ENCODE measurements at places on chromosomes 11 and 22.

DNA sequence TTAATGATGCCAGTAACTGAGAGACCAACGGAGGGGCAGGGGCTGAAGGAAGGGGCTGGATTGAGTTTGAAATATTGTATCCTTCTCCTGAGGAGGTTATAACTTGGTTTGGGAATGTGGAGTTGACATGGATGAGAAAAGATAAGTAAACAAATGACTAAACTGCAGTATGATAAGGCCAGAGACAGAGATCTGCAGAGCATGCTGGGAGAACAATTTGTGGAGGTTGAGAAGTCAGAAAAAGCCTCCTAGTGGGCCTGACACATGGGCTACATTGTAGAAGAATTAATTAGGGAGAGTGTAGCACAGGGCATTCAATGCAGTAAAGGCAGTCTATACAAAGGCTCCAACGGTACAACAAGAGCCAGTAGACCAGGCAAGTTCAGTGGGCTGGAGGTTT is 55.9 kb downstream of the SPON1 start:
- DNase-seq = no peak

- DNase-seq = no peak
Observed at GRCh38 chr11:116731097-116731761, 41.6 kb downstream of the BUD13 start.

GRCh38 chr11:33926671-33927552 is 35.0 kb upstream of the LMO2 start:
- no peak for DNase-seq

DNA sequence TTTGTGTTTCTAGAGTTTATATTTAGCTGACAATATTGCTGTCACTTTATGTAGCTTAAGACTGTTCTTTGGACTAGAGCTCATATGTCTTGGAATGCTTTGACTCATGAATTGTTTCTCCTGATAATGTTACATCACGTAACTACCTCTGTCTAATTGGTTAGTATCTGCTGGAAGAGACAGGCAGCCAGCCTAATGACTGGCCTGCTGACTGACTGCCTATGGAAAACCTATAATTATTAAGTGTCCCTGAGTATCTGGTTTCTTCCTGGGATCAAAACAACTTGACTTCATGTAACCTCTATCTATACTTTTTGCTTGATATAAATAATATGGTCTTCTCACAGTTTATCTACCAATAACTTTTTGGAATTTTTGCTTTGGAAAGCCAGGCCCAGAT is 9.4 kb downstream of the SOX6 start:
- DNase-seq = no peak

- DNase-seq = no peak
Observed at GRCh38 chr11:61880031-61880430, 11.3 kb downstream of the FADS3 start.

- DNase-seq = no peak
Observed at GRCh38 chr11:12684315-12684714, 10.1 kb downstream of the TEAD1 start.

DNA sequence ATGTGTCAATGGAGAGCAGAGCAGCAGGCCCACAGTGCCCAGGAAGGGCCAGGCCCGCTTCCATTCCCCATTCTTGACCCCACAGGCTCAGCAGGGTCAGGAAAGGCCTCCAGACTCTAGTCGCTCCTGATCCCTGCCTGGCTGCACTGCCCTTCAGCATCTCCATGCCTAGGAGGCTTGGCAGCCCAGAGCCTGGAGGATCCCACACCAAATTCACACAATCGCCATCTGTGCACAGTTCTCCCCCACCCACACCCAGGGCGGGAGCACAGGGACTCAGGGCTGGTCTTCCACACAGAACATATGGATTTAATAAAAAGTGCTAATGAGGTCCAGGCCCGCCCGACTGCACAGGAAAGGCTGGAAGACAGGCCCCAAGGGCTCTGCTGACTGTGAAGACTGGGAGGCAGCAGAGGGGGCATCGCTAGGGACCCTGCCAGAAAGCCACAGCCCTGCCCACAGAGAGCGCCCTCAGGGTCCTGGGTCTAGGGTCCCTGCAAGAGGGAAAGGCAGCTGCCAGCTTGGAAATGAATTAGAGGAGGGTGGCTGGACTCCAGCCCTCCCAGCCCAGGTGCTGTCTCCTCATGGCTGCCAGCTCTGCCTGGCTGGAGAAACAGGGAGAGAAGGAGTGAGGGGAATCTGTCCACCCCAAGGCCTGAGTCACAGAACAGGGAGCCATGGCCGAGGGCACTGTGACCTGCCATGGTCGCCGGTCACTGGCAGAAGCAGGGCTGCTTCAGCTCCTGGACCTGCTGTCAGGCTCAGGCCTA is 39.7 kb downstream of the DKK3 start:
- no peak for DNase-seq

DNA sequence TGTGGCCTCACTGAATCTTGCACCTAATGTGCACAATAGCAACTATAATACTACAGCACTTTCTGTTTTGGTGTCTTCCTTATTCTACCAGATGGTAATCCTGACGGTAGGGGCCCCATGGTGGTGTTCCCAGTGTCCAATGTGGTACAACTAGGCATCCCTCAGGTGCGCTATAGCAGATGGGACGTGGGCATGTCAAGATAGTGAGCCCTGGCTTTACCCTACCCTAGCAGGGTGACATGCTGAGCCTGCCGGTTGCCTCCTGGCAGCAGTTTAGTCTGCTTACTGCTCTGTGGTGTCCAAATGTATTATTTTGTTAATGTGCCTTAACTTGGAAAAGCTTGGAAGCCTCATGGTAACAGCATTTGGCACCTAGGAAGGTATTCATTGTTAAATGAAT is 19.2 kb downstream of the ACO2 start:
- no peak for DNase-seq

DNA sequence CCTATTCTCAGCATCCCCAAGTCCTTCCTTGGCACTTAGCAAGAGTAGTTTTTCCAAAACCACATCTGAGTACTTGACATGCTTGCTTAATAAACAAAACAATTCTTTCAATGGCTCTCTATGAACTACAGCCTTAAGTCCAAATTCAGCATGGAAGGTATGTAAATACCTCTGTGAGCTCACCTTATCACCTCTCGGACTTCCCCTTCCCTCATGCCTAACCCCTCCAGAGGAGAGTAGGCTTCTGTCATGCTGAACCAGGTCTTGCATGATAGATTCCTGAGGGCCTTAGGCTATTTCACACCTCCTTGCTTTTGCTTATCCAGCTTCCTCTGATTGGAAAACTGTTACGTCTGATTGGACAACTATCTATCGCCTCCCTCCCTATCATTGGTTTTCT is 312.9 kb upstream of the CCDC90B start:
- no peak for DNase-seq

DNA sequence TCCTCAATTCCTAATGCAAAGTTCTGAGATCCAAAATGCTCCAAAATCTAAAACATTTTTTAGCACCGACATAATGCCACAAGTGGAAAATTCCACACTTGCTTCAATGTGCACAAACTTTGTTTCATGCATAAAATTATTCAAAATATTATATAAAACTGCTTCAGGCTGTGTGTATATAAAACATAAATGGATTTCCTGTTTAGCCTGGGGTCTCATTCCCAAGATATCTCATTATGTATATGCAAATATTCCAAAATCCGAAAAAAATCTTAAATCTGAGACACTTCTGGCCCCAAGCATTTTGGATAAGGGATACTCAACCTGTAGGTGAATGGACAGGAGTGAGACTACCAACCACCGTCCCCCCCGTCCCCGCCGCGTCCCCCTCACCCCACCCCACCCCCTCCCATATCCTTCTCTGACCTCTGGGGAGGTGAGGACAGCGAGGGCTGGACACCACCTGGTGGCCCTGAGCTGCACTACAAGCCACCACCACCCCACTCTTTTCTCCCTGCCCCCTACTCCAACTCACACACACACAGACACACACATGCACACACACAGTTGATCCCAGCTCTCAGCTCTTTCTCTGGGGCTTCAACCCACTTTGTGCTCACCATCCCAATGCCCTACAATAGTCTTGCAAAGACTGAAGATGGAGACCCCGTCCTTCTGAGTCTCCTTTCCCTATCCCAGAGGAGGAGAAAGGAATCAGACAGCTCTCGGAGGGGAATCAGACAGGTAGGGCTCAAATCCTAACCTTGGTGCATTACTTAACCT is 101.0 kb downstream of the PDE2A start:
- DNase-seq = no peak

DNA sequence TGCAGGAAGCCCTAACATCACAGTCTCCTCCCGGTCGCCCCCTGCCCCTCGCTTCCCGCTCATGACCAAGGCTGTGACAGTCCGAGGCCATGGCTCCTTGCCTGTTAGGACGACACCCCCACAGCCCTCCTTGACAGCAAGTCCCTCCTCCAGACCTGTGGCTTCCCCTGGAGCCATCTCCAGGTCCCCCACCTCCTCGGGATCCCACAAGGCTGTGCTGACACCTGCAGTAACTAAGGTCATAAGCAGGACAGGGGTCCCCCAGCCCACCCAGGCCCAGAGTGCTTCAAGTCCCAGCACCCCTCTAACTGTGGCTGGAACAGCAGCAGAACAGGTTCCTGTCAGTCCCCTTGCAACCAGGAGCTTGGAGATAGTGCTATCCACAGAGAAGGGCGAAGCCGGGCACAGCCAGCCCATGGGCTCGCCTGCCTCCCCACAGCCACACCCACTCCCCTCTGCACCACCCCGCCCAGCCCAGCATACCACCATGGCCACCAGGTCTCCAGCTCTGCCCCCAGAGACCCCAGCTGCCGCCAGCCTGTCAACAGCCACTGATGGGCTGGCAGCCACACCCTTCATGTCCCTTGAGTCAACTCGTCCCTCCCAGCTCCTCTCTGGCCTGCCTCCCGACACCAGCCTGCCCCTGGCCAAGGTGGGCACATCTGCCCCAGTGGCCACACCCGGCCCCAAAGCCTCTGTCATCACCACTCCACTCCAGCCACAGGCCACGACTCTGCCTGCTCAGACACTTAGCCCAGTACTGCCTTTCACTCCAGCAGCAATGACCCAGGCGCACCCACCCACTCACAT is 63.2 kb downstream of the OTOG start:
- no peak for DNase-seq

DNA sequence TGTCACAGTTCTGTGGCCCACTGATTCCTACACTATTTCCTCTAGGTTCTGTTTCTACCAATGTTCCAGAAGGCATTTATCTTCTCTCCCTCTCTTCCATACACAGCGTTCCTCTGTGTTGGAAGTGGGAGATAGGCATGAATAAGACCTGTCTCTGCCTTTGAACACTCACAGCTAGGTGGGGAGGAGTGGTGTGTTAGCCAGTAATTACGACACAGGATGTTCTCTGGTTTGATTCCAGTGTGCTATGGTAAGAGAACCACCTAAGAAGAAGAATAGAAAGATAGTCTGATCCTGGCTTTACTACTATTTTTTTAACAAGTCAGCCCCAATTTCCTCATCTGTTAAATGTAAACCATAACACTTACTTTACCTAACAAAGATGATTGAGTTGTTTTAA is 200.2 kb upstream of the MTMR2 start:
- no peak for DNase-seq

DNA sequence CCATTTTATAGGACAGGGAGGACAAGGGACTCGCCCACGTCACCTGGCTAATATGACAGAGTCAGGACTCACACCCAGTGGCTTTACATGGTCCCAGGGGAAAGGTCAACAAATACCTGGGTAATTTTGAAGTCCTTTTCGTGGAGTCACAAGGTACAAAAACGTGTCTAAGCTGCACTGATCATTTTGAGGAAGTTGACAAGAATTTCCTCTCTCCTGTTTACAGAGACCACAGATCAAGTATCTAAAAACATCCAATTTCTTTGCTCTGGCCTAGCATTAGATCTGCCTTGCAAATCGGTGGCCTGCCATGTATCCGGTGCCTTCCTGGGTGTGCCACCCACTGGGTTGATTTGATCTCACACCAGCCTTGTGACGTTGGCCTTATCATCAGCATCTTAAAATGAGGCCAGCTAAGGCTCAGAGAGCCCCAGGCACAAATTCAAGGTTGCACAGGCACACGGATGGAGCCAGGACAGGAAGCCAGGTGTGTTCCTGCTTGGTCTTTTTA is 17.6 kb downstream of the GDPD5 start:
- no peak for DNase-seq

GRCh38 chr11:116793772-116794097 is 2.1 kb upstream of the APOA5 start:
- DNase-seq = no peak

GRCh38 chr11:130655300-130655699 is 206.9 kb downstream of the ADAMTS15 start:
- DNase-seq = no peak
